ENCODE measurements at places on chromosomes 11 and 22.

DNA sequence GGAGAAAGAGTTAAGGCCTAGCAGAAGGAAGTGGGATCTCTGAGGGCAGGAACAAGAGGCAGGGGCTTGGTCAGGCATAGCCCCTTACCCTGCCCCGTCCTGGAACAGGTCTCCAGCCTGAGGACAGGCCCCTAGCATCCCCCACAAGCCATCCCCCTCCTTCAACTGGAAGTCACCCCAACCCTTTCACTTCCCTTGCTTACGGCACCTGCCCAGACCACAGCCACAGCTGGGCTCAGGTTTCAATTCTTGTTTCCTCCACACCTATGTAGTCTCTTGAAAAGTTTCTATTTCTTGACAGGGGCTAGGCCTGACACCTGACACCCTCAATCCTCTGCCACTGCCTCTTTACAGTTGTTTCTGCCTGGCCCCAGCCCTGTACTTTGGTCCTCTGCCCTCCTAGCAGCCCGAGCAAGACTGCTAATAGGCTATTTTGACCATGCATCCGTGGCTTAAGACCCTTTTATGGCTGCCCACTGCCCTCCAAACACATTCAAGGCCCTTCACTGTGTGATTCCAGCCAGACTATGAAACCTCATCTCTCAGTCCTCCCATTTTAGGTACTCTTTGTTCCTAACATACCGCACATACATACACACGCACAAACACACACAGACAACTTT, 10.9 kb upstream of the FCHSD2 start:
- no peak for DNase-seq

DNA sequence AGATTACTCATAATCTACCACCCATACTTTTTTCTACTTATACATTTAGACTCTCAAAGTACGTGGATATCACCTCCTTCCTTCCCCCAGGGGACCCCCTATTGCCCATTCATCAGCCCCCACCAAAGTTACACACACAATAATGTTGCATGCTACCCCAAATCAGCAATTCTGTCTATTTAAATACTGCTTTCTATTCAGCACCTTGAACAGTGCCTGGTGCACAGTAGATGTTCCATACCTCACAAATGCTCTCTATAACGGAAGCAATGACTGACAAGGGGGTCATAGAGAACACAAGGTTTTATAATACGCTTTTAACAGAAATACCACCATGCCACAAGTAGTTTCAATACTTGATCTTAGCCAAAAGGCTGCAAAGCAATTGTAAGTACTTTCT, 370.7 kb downstream of the MIAT start:
- DNase-seq = no peak

- no peak for DNase-seq
Measured at GRCh38 chr11:60780065-60780464, 5.1 kb upstream of the MS4A10 start.

DNA sequence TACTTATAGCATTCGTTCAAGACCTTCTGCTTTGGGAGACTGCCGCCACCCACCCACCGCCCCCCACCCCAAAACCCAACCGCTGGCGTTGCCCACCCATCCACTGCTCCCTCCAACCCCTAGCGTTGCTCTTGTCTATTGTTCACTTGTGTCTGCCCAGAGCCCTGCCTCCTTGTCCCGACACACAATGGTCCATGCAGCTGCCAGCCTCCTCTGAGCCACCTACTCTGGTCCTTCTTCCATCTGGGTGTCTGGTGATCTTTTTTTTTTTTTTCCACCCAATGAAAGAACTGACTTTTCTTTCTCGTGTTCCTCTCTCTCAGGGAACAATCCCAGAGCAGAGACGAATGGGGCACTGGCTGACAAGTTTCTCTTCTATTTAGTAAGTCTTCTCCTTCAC, 256.0 kb upstream of the SESN3 start:
- no peak for DNase-seq

- no peak for DNase-seq
Measured at GRCh38 chr11:45446998-45447397, 160.9 kb upstream of the SYT13 start.

DNA sequence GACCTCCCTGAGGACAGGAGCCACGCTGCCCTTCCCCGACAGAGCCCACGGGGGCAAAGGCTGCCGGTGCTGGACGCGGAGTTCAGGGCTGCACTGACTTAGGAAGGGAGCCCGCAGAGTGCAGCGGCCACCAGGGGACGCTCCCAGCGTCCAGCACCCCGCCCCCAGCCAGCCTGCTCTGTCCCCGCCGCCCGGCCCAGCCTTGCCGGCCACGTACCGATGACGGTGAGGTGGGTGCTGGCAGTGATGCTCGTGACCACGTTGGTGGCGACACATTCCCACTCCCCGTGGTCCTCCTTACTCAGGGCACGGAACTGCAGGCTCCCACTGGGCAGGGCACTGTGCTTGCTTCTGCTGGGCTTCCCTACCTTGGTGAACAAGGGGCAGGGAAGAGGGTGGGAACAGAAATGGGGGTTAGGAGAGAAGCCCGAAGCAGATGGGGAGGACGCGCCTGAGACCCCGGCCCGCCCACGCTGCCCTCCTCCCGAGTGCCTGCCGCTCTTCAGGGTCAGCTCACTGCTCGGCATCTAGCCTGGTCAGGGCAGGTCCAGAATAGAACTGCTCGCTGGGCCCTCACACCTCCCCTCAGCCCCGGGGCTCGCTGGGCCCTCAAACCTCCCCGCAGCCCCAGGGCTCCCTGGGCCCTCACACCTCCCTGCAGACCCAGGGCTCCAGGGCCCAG, 25.9 kb downstream of the IGSF9B start:
- no peak for DNase-seq

GRCh38 chr11:71221821-71222220, 30.6 kb downstream of the SHANK2 start:
- no peak for DNase-seq

- no peak for DNase-seq
Measured at GRCh38 chr11:72633068-72633467, 41.2 kb downstream of the PDE2A start.

DNA sequence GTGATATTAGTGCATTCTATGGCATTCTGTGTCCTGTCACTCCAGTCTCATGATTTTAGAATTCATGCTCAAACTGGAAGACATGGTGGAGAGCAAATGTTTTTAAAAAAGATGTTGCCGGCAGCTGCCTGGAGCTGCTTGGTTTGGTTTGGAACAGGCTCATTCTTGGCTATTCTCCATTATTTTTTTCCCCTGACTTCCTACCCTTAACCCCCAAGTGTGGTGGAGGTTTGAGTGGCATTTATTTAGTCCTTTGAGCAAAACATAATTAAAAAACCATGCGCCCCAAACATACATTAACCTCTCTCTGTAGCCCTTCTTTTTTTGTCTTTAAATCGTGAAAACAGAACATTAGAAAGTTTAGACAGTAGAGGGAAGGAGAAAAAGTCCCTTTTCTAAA, 94.7 kb downstream of the LDLRAD3 start:
- DNase-seq = no peak

- DNase-seq = no peak
Measured at GRCh38 chr11:96960476-96960875, 570.7 kb downstream of the JRKL start.
